ENCODE measurements at places on chromosomes 4 and X.

DNA sequence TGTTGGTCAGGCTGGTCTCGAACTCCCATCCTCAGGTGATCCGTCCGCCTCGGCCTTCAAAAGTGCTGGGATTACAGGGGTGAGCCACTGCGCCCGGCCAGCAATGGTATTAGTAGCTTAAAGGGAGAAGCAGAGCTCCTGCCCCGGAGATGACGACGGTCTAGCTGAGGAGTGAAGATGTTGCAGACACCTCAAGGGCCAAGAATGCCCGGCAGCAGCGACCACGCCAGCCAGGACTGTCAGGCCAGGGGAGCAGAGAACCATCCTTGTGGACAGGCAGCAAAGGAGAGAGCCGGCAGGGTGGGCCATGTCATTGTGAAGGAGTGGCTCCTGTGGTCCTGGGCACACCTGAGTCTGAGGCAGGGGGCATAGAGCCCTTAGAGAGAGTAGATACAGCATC, 210.1 kb upstream of the BCOR start:
- no peak for DNase-seq

DNA sequence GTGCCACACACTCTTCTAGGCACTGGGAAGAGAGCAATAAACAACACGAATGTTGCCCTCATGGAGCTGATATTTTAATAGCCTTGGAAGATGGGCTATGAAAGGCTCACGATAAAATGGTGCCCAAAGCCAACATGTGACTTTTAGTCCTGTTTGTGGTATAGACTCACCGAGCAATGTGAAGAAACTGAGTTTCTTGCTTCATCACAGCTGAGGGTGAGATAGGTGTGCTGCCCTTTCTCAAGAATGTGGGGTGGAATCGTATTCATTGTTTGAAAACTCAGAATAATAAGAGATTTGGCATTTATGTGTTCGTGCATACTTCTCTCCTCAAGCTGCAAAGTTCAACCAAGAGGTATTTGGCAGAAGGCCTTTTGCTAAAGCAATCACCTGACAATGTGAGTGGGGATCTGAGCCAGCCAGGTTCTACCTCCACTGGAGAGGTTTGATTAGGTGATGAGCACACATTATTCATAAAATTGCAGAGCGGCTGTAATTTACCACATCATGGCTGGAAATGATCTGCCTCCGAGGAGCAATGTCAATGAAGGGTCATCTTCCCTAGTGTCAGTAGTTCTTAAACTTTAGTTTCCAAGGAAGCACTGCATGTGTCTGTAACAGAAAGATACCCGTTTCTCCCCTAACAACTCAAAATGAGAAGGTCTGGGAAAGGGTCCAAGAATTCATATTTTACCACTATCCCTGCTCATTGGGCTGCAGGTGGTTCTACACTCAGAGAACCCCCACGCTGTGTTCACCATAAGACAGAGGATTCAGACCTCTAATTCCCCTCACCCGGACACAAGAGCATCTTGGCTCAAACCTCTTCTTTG, 41.9 kb upstream of the CBR4 start:
- DNase-seq = no peak

DNA sequence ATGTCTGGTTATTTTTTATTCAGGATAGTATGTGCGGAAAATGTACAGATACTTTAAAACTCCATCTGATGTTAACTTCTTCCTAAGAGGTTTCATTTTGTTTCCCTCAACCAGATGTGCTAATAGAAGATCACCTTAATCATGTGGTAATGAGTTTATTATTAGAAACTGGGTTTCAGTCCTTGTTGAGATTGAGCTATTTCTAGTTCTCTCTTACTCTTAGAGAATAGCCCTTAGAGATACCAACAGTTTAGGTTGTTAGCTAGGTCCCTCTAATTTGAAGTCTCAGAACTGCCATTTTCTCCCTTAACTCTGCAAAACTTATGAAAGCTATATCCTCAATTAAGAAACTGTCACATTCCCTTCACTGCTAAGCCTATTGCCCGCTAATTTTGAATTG, 13.0 kb downstream of the FAM47A start:
- no peak for DNase-seq

DNA sequence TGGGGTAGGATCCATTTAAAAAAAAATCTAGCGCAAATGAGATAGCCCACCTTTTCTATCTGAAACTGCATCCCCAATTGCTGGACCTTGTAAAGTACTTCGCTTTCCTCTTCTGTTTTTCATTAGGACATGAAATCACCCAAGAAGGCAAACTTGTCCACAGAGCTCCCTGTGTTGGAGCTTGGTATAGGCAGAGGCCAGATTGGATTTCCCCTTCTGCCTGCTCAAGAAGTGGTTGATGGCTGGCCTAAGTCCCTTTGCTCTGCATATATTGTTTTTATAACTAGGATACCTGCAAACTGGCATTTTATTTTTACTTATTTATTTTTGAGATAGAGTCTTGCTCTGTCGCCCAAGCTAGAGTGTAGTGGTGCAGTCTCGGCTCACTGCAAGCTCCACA, 28.4 kb downstream of the RNF4 start:
- no peak for DNase-seq

DNA sequence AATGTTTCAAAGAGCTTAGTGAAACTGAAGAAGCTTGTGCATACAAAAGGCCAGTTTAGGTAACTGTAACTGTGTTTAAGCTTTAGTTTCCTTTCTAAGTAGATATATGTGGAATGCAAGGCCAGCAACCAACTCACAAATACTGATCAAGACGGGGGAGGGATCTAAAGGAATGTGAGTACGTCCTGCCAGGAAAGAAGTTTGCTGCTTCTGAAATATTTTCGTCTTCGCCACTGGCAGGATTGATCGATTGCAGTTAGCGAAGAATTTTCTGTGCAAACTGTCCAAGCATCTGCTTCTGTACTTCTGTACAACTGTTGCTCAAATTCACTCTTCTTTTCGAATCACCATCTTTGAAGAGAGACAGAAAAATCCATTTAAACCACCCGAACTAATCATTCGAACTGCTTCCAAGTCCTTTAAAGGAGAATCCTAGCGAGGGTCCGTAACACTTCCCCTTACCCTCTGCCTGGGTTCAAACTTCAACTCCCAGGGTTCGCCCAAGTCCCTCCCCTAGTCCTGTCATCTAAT, 373 bp upstream of the INTS6L start:
- no peak for DNase-seq

- DNase-seq = no peak
Measured at GRCh38 chr4:139443661-139444060, 10.3 kb upstream of the RAB33B start.

- DNase-seq = no peak
Measured at GRCh38 chr4:31351695-31352094, 631.5 kb downstream of the PCDH7 start.

- DNase-seq = no peak
Measured at GRCh38 chr4:99885063-99885664, 9.1 kb downstream of the LAMTOR3 start.

DNA sequence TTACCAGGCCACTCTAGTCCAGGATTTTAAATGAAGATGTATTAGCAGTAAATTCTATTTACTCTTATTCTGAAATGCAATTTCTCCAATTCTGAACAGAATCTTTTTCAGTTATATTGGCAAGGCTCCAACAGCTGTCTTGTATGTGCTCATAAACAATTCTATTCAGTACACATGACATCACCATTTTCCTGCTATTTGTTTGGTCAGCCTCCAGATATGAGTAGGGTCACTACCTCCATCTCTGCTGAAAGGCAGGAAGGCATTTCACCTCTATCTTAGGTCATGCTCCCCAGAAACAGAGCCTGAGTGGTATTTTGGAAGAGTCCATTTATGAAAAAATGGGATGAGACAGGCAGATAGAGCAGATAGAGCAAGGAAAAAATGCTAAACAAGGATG, 151.1 kb upstream of the ADGRL3 start:
- no peak for DNase-seq

DNA sequence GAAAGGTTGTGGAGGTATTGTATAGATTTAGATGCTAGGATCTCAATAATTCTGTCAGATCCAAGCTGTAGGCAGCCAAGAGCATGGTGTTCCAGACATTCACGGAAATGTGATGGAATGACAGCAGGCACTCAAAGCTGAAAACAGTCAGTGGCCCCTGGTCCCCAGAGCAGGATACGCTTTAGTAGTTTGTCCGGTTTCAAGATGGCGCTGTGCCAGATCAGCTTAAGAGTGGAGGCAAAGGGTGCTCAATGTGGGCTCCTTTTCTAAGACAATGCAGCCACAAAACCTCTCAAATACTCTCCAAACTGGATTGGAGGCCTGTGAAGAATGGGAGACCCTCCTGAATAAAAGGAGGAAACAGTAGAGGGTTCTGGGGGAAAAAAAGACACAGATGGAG, 291.2 kb upstream of the HS3ST1 start:
- no peak for DNase-seq
